ENCODE measurements at places on chromosomes 7 and 10. TPM values are rescaled to one million over a fixed set of nuclear protein-coding genes. Genes with fewer than 3 reads are reported as not detected.

PIP gene
- not detected for total RNA-seq

DNA sequence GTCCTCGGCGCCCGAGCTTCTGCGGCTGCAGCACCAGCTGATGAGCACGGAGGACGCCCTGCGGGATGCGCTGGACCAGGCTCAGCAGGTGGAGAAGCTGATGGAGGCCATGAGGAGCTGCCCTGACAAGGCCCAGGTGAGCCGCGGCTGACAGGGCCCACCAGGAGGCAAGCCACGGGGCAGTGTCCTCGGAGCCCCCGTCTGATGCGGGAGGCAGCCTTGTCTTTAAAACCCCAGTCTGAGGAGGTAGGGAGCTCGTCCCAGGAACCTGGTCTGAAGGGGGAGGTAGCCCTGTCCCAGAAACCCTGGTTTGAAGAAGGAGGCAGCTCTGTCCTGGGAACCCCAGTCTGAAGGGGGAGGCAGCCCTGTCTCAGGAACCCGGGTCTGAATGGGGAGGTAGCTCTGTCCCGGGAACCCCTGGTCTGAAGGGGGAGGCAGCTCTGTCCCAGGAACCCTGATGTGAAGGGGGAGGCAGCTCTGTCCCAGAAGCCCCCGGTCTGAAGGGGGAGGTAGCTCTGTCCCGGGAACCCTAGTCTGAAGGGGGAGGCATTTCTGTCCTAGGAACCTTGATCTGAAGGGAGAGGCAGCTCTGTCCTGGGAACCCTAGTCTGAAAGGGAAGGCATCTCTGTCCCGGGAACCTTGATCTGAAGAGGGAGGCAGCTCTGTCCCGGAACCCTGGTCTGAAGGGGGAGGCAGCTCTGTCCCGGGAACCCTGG, 53.1 kb upstream of the GTF2IRD1 start:
- no peak for DNase-seq

DNA sequence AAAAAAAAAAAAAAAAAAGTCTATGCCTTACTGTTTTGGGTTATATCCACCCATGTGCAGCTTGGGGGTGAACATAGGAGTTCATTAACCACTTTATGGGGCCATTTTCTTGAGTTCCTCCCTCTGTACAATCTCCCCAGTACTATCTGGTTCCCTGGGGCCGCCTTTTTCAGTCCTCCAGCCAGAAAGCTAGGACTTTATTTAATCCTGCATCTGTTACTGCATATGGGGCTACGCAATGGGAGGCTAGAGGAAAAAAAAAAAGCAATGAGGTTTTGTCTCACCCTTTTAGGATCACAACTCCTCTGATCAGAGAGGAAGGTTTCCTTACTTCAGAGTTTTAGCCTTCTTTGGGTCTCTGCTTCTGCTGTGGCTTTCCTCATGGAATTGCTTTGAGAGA, 51.0 kb downstream of the BTRC start:
- no peak for DNase-seq

GRCh38 chr7:121276313-121276712, 52.5 kb upstream of the WNT16 start:
- no peak for DNase-seq

- DNase-seq = no peak
Measured at GRCh38 chr7:27247452-27248426, 5.1 kb downstream of the EVX1 start.

DNA sequence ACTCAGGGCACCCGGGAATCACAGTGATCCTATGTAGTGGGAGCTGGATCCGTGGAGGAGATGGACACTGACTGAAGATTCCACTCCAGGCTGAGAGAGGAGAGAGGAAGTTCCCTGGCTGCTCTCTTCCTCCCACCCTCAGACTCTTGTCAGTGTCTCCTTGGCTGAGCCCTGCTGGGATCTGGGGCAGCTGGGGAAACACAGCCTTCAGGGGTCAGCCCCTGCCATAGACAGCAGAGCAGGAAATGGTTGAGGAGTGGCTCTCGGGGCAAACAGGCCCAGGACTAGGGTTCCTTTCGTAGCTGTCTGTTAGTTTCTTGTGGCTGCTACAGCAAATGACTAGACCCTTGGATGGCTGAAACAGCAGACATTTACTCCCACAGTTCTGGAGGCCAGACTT, 174.4 kb upstream of the BMPER start:
- no peak for DNase-seq

GRCh38 chr7:651032-651728, 75.3 kb upstream of the DNAAF5 start:
- DNase-seq = no peak

DNA sequence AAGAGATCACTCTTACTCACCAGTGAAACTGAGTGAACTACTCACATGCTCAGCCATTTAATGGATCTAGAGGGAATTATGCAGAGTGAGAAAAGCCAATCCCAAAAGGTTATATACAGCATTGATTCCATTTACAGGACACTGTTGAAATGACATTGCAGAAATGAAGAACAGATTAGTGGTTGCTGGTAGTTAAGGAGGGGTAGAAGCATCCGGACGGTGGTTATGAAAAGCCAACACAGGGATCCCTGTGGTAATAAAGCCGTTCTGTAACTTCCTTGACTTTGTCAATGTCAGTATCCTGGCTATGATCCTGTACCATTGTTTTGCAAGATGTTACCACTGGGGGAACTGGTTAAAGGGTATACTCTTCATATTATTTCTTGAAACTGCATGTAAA, 253.4 kb downstream of the USP6NL start:
- DNase-seq = no peak
